ENCODE measurements at places on chromosomes 2 and 18. TPM values are rescaled to one million over a fixed set of nuclear protein-coding genes. Genes with fewer than 3 reads are reported as not detected.

FANCL gene
- 85.0 TPM for total RNA-seq

ASB18 gene
- total RNA-seq: not detected

GRCh38 chr2:24818721-24819167 lies 25.5 kb downstream of the CENPO start:
- no peaks in the 10 kb centered on the region for H3K36me3 ChIP-seq
- no peak overlapping the region for H3K4me3 ChIP-seq
- H3K27ac ChIP-seq: no peak overlapping the region
- H3K4me1 ChIP-seq: no peaks in the 10 kb centered on the region
- DNase-seq: no peak
- H3K27me3 ChIP-seq: no peaks in the 10 kb centered on the region

GRCh38 chr18:74303936-74304335 lies 11.7 kb upstream of the C18orf63 start:
- DNase-seq: no peak
- no peaks in the 10 kb centered on the region for H3K27me3 ChIP-seq
- no peak overlapping the region for H3K4me3 ChIP-seq
- H3K4me1 ChIP-seq: no peaks in the 10 kb centered on the region
- no peak overlapping the region for H3K27ac ChIP-seq

DNA sequence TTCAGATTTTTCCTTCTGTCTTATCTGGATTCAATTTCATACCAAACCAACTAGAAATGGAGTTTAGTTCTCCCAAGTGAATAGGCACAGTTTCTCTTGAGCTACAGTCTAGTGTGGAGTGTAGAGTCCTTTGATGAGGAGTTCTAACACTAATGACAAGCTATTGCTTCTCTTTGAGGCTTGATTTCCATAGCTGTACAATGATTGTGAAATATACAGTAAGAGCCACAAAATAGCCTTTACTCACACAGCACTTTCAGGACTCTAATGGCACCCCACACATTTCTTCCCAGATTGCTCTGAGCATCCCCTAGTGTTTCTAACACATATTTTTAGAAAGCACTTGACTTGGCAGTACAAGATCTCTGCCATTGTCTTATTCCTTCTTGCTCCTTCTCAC lies 153.3 kb downstream of the LRRTM1 start:
- no peak overlapping the region for H3K4me3 ChIP-seq
- H3K27me3 ChIP-seq: no peaks in the 10 kb centered on the region
- no peak overlapping the region for H3K27ac ChIP-seq
- DNase-seq: no peak
- H3K4me1 ChIP-seq: no peaks in the 10 kb centered on the region

TEX44 gene
- total RNA-seq: not detected

DNA sequence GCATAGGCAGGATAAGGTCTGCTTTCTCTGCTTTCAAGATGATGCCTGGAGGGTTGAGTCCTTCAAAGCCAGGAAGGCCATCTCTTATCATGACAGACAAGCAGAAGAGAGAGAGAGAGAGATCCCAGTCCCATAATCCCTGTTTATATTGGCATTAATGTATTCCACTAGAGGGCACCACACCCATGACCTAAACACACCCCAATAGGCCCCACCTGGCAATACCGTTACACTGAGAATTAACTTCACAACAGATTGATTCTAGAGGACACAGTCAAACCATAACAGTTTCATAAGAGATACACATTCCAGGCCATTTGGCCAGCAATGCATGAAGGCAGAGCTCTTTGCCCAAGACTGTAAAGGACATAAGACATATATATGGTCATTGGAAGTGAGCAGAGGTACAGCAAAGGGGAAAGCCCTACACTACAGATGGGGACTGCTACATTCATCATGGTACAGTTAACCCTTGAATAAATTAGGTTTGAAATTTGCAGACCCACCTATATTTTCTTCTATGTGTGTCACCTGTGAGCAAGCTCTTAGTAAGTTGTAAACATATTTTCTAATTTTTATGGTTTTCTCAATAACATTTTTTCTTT lies 1516.1 kb downstream of the RPIA start:
- no peak overlapping the region for H3K4me3 ChIP-seq
- H3K27me3 ChIP-seq: no peaks in the 10 kb centered on the region
- no peak for DNase-seq
- H3K4me1 ChIP-seq: no peaks in the 10 kb centered on the region
- no peak overlapping the region for H3K27ac ChIP-seq
- H3K36me3 ChIP-seq: no peaks in the 10 kb centered on the region

DNA sequence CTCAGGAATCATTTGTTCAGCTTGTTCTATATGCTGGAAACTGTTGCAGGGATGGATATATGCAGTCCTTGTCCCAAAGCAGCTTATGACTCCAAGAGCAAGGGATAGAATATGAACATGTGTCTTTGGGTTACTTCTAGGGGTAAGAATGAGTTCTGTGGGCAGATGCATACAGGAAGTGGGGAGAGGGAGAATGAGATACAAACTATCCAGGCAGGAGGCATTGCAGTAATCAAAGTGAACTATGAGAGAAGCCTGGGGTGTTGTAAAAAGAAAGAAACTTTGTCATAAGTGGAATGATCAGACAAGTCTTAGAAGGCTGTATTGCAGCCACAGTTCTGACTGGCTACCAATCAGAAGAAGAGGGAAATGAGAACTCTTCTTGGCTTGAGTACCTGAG lies 44.8 kb upstream of the RAB6D start:
- H3K27ac ChIP-seq: no peak overlapping the region
- H3K27me3 ChIP-seq: no peaks in the 10 kb centered on the region

DNA sequence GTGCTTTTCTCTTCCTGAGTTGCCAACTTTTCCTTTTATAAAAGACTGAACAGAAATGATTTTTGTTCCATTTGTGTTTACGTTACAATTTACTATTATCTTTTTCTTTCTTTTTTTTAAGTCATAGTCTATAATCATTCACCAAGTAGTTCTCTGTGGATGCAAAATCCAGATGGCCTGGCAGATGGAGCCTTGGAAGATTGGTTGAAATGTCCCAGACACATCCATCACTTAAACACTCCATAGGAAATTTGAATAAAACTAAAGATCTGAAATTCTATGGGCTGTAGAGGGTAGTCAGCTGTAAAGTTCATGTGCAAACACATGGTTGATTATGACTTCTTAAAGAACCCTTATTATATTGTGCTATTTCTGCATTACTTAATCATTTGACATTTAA lies 164.8 kb upstream of the DOCK10 start:
- no peaks in the 10 kb centered on the region for H3K4me1 ChIP-seq
- H3K27me3 ChIP-seq: no peaks in the 10 kb centered on the region
- no peak for DNase-seq
- no peak overlapping the region for H3K4me3 ChIP-seq
- H3K27ac ChIP-seq: no peak overlapping the region
- H3K36me3 ChIP-seq: no peaks in the 10 kb centered on the region

BOLL gene
- not detected for total RNA-seq

FTCDNL1 gene
- total RNA-seq: 5.8 TPM

- no peak for DNase-seq
- no peaks in the 10 kb centered on the region for H3K27me3 ChIP-seq
- no peak overlapping the region for H3K4me3 ChIP-seq
- no peak overlapping the region for H3K27ac ChIP-seq
Measured at GRCh38 chr2:86518481-86518880, 44.8 kb downstream of the CHMP3 start.

DNA sequence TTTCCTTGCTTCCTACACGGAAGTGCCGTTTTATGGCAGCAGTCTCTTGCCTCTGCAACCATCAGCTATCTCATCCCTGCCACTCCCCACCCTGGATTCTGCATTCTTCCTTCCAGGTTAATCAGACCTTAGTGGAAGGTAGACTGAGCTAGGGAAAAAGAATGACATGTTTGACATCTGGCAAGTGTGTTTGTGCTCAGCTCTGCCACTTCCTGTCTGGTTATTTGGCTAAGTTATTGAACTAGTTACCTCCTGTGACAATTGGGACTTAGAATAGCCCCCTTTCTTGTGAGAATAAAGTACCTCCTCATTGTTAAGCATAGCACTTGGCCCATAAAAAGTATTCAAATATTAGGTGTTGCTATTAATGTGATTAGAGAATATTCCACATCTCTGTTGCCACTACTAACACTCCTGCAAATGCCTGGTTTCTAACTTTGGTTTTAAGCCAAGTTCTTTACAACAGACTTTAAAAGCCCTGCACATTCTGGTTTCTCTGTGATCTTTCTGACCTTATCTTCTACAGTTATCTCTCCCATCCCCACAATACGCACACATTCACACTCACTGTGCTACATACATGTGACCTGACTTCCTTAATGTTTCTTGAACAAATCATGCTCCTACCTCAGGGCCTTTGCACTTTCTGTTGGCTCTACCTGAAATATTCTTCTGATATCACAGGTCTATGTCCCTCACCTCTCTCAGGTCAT lies 10.8 kb upstream of the MAPRE2 start:
- DNase-seq: no peak
- H3K36me3 ChIP-seq: no peaks in the 10 kb centered on the region
- no peak overlapping the region for H3K4me3 ChIP-seq
- H3K27me3 ChIP-seq: no peaks in the 10 kb centered on the region
- no peak overlapping the region for H3K27ac ChIP-seq

DNA sequence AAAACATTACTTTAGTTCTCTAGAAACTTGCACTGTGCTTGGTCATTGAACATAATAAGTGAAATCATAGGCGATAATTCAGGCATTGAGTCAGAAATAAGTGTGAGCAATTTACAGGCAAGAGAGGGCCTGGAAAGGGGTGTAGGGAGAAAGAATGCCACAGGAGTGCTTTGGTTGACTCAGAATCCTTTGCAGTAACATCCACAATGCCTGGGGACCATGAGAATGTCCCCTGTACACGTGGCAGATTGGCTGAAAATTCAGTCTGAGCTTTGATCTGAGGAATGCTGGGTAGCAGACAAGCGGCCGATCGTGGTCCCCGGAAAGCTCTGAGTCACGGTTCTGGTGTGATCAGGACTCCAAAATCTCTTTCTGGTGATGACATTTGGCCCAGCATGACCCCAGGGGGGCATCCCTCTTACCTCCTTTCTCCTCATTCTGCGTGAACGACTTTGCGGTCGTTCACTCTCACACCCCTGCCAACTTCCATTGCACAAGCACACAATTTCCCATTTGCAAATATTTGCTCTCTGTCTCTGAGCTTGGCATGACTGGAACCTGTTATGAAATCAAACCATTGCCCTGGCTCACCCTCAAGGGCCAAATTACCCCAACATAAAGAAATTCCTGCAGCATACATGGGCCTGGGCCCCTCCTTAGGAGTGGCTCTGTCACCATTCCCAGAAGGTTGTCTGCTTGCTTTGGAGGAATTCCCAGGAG lies 305.0 kb upstream of the EPAS1 start:
- no peaks in the 10 kb centered on the region for H3K4me1 ChIP-seq
- DNase-seq: no peak
- no peak overlapping the region for H3K4me3 ChIP-seq

- no peak overlapping the region for H3K27ac ChIP-seq
- H3K36me3 ChIP-seq: no peaks in the 10 kb centered on the region
- DNase-seq: no peak
- peaks cover 4% of the 10 kb centered on the region for H3K27me3 ChIP-seq
- no peak overlapping the region for H3K4me3 ChIP-seq
Measured at GRCh38 chr2:71452565-71452964, 796 bp upstream of the DYSF start.

DNA sequence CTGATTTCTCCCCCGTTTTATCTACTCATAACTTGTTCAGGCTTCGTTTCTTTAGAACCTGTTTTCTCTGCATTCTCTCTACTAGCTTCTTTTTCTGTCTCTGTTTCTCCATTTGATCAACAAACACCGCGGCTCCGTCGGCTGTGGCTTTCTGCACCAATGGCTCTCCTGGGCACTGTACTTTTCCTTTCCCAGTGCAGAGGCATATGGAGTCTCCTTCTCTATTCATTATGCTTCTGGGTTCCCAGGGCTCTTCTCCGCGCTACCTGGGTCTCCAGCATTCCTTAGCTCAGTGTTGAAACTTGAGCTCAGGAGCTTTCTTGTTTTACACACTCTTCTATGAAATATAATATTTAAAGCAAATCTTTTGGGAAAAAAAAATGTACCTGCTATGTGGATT lies 196.6 kb upstream of the SOX11 start:
- no peak overlapping the region for H3K4me3 ChIP-seq
- H3K27ac ChIP-seq: no peak overlapping the region
- DNase-seq: no peak
- H3K36me3 ChIP-seq: no peaks in the 10 kb centered on the region
- no peaks in the 10 kb centered on the region for H3K4me1 ChIP-seq

DNA sequence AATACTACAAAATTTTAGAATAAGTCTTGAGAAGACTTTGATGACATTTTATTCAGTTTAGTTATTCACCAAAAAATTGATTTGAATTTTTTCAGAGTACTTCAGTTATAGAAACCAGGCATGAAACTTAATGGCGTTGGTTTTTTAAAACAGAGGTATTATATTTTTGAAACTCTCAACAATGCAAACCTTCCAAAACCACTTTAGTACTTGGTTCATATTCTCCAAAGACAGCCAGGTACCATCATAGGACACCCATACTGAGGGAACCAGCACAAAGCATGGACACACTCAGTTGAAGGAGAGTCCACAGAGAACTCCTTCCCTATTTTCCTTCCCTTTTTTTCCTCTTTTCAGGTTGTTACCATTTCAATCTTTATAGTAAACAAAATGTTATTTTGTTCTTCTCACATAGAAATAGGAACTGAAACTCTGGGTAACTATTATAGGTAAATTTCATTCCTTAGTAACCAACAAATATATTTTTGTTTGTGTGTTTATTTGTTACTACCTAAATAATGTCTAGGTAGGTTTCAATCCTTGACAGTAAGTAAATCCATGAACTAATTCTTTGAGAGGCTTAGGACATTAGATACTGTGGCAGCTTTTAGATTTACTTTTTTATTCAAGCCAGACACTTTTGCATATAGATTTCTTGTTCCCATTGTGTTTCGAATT lies 95.8 kb downstream of the TMEFF2 start:
- no peaks in the 10 kb centered on the region for H3K27me3 ChIP-seq
- no peak overlapping the region for H3K4me3 ChIP-seq
- H3K27ac ChIP-seq: no peak overlapping the region
- H3K36me3 ChIP-seq: no peaks in the 10 kb centered on the region
- DNase-seq: no peak

GRCh38 chr2:113041871-113042270 lies 10.8 kb downstream of the IL36B start:
- H3K27me3 ChIP-seq: no peaks in the 10 kb centered on the region
- DNase-seq: no peak
- H3K27ac ChIP-seq: no peak overlapping the region
- H3K4me1 ChIP-seq: no peaks in the 10 kb centered on the region
- H3K36me3 ChIP-seq: no peaks in the 10 kb centered on the region

UGT1A9 gene
- not detected for total RNA-seq

GRCh38 chr18:34128436-34128835 lies 96.3 kb downstream of the NOL4 start:
- H3K27me3 ChIP-seq: no peaks in the 10 kb centered on the region
- no peaks in the 10 kb centered on the region for H3K4me1 ChIP-seq
- H3K4me3 ChIP-seq: no peak overlapping the region
- no peak overlapping the region for H3K27ac ChIP-seq
- no peaks in the 10 kb centered on the region for H3K36me3 ChIP-seq

GRCh38 chr2:185475914-185476313 lies 262.7 kb upstream of the FSIP2 start:
- no peak overlapping the region for H3K27ac ChIP-seq
- no peaks in the 10 kb centered on the region for H3K36me3 ChIP-seq
- H3K4me1 ChIP-seq: no peaks in the 10 kb centered on the region
- no peaks in the 10 kb centered on the region for H3K27me3 ChIP-seq
